ENCODE measurements at places on chromosomes 12 and 14.

DNA sequence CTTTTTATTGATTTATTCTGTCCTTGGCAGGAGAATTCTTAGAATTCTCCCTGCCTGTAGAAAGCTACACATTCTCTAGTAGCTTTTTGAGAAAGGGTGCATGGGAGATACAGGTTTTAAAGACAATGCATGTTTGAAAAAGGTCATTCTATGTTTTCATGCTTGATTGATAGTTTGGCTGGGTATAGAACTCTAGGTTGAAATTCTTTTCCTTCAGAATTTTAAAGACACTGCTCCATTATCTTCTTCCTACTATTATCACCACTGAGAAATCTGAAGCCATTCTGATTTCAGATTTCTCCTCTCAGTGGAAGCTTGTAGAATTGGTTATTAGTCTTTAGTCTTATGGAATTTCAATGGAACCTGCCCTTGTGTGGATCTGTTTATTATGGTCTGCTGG lies 14.0 kb downstream of the ATF7IP start:
- DNase-seq: no peak

DNA sequence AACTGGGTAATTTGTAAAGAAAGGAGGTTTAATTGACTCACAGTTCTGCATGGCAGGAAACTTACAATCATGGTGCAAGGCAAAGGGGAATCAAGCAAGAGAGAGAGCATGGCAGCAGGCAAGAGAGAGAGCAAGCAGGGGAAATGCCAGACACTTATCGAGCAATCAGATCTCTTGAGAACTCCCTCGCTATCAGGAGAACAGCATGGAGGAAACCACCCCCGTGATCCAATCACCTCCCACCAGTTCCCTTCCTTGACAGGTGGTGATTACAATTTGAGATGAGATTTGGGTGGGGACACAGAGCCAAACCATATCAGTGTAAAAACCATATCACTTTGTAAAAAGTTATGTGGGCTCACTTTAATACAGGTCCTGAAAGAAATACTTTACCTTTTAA lies 56.4 kb upstream of the NEDD1 start:
- DNase-seq: no peak

DNA sequence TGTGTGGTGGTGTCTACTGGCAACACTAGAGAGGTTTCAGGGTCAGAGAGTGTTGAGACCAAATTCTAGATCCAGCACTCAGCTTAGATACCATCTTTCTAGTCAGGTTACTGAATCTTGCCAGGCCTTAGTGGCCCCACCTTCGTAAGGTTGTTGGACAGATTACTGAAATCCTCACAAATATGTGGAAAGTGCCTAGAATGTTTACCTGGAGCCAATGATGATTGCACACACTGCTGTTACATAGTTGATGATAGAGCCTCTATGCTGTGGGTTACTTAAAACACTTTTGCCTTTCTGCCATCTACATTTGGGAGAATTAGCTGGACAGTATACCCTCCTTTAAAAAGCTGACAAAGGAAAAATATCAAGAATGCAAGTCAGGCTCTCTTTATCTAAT lies 33.2 kb downstream of the SRGAP1 start:
- DNase-seq: no peak

DNA sequence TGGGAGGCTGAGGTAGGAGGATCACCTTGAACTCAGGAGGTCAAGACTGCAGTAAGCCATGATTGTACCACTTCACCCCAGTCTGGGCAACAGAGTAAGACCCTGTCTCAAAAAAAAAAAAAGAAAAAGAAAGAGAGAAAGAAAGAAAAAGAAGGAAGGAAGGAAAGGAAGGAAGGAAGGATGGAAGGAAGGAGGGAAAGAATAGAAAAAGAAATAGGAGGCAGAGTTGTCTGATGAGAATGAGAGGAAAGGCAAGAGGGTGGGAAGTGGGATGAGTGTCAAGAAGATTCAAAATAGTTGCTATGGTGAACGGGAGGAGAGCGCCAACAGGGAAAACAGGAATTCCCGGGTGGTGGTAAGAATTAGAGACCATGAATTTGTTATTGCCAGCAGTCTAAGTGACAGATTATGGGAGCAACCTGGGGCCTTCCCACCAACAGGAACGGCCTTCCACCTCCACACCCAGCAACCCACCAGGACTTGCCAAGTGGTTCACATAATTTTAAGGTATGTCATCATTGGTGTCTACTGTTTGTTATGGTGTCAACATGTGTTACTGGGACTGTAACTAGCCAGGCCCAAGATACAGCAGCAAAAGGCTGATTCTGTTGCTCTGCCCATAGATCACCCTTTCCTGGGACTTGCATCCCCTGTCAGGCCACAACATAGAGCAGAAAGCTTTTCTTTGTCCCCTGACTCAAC lies 36.1 kb upstream of the C12orf76 start:
- no peak for DNase-seq

DNA sequence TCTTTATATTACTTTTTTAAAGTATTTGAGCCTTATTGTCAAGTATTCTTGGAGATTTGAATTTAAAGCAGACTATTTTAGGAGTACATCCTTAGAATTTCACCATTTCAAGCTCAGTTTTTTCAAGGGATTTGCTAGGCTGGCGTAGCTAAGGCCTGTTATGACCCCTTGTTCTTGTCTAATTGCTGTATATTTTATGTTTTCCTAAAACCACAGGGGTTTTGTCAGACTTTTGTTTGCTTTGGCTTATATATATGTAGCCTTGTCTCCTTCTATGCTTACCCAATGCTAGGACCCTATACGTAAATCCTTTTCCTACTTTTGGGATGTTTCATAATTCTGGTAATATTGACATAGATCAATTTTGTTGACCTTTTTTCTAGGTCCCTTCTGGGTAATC lies 147.0 kb upstream of the SYT10 start:
- no peak for DNase-seq

DNA sequence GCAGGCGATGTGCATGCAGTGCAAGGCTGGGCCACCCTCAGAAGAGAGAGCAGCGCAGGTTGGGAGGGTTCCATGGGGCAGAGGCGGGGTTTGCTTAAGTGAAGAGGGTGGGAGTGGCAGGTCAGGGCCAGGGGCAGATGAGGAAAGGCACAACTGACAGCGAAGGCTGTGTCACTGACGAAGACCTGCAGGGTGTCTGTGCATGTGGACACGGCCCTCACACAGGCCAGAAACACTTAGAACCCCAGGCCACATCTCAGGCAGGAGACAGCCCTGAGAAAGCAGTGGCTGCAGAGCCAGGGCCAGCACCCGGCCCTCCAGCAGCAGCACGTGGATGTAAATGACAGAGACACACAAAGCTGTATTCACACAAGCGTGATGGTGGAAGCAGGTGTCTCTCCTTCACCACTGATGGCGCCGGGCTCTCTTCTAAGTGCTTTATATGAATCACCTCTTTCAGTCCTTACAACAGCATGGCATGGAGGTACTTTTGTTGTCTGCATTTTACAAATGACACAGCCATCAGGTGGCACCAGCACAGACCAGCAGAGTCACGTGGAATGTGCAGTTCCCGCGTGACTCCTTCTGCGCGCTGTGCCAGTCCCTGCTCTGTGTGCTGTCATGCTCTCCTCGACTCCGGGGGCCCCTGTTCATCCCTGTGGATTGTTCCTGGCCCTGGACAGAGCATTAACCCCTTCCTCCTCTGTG lies 54.6 kb downstream of the TSPAN11 start:
- no peak for DNase-seq

DNA sequence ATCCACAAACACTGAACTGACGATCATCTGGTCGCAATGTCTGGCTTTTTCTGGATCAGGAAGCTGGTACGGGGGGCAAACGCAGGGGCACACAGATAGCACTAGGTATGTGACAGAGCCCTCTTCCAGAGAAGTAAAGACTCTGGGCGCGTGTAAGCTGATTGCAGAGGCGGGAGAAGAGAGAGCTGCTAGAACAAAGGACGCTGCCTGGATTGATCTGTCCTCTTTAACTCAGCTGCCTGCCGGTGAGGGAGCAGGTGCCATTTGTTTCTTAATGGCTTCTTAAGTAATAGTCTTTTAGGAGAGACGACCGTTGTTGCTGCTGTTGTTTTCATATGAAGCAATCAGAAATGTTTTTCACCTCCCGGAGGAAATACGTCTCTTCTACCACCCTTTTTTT lies 77.3 kb downstream of the GLT1D1 start:
- DNase-seq: no peak

Measured in suppressor macrophage (primary cell).